ENCODE measurements at places on chromosomes 13 and 19. TPM values are rescaled to one million over a fixed set of nuclear protein-coding genes. Genes with fewer than 3 reads are reported as not detected.

DNA sequence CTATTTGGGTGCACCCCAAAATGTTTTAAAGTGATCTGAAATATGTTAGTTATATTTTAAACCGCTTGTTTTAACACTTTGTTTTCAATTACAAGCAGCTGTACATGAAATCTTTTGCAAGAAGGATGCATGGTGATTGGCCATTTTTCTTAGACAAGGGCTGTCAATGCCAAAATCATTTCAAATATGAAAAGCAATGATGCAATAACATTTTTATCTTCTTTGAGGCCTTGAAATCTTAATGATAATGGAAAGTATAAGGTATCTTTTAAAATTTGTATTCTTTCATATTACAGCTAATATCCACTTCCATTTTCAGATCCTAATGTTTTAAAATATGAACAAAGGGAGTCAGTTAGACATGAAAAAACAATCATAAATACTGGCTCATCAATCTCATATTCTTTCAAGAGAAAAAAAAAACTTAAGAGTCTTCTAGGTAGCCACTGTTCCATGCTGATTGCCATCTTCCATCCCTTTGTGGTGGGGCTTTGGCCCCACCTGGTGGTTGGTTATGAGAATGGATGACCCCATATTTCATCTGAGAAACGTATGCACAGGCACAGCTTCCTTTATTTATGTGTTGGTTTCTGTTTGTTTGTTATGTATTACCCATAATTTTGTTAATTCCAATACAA is 330.3 kb upstream of the MIR17HG start:
- H3K36me3 ChIP-seq = no peaks in the 10 kb centered on the region
- no peaks in the 10 kb centered on the region for H3K27me3 ChIP-seq
- no peak overlapping the region for H3K27ac ChIP-seq
- no peak for DNase-seq
- no peak overlapping the region for H3K4me3 ChIP-seq

DNA sequence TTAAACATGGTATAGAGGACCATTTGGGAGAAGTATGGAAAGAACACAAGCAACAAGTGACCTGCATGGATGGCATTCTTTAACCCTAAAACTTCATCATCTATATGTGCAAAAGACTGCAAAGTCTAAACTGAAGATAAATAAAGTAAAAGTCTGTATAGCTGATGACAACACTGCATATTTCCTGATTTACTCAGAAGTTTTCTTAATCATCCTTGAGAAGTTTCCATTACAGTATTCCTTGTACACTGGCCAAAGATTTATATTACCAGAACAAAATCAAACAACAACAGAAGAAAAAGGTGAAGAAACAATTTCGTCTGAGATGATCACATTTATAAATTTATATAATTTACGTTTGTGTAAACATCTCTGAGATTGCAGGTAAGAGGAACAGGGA is 805.7 kb downstream of the PCDH9 start:
- no peak overlapping the region for H3K4me3 ChIP-seq
- H3K27ac ChIP-seq = no peak overlapping the region
- H3K27me3 ChIP-seq = no peaks in the 10 kb centered on the region
- DNase-seq = no peak

- H3K27me3 ChIP-seq = peaks cover 16% of the 10 kb centered on the region
- H3K4me3 ChIP-seq = no peak overlapping the region
- H3K27ac ChIP-seq = no peak overlapping the region
Observed at GRCh38 chr19:42111384-42111783, 20.9 kb downstream of the POU2F2 start.

- H3K27me3 ChIP-seq = no peaks in the 10 kb centered on the region
- H3K27ac ChIP-seq = no peak overlapping the region
- no peak for DNase-seq
- H3K36me3 ChIP-seq = no peaks in the 10 kb centered on the region
Observed at GRCh38 chr19:35225951-35226350, 2.6 kb downstream of the FAM187B start.

DNA sequence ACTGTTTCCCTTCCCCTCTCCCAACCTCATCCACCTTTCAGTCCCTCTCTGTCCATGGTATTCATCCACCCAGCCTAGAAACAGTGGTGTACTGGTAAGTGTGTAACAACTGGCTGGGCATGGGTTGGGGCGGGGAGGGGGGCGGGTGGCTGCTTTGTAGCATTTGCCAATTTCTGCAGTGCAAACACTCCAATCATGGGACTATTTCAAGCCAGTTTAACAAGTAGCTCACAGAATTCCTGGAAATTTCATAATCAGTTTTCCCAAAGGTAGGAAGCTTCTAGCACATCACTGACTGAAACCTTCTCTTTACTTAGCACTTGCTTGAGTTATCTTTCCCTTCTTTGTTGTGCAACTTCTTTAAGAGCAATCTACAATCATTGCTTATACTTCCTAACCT is 100.8 kb upstream of the WASF3 start:
- DNase-seq = no peak
- H3K4me1 ChIP-seq = no peaks in the 10 kb centered on the region
- H3K4me3 ChIP-seq = no peak overlapping the region

DNA sequence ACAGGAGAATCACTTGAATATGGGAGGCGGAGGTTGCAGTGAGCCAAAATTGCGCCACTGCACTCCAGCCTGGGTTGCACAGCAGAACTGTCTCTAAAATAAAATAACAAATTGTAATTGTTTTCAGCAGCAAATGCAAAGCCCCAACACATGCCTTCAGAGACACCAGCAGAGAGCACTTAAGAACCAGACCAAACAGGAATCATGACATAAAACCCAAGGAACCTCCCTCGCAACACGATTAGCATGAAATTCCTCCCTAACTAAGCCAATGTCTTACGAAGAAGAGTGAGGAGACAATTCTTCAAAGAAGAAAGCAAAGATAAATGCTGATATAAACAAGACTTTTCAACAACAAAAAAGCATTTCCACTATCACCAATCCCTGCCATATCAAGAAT is 40.1 kb downstream of the PSPC1 start:
- H3K36me3 ChIP-seq = peaks cover 24% of the 10 kb centered on the region
- peak overlapping the region; percentile 37 for H3K27ac ChIP-seq
- DNase-seq = no peak
- H3K4me1 ChIP-seq = no peaks in the 10 kb centered on the region

SYMPK gene
- total RNA-seq = 92.6 TPM

EDDM13 gene
- total RNA-seq = not detected

MTIF3 gene
- 40.4 TPM for total RNA-seq
